Stimulated activated CD8-positive, alpha-beta memory T cell treated with anti-CD3 and anti-CD28 coated beads, Interleukin-4, amount 100 ng/mL, for 4 hours (primary cell): ENCODE measurements at places on chromosomes 11 and 22.

- DNase-seq, result no peak
Measured at GRCh38 chr11:111047374-111047773, 198.2 kb upstream of the POU2AF2 start.

GRCh38 chr11:101008961-101009689 lies 120.5 kb downstream of the PGR start:
- no peak for DNase-seq

GRCh38 chr11:5928811-5929210 lies 13.2 kb upstream of the OR56A3 start:
- DNase-seq, result no peak

GRCh38 chr11:94477624-94478023 lies 16.0 kb downstream of the MRE11 start:
- DNase-seq, result no peak

GRCh38 chr22:47167056-47167455 lies 404.6 kb downstream of the TBC1D22A start:
- DNase-seq, result no peak

GRCh38 chr11:70725278-70725677 lies 326.9 kb downstream of the CTTN start:
- DNase-seq, result no peak

DNA sequence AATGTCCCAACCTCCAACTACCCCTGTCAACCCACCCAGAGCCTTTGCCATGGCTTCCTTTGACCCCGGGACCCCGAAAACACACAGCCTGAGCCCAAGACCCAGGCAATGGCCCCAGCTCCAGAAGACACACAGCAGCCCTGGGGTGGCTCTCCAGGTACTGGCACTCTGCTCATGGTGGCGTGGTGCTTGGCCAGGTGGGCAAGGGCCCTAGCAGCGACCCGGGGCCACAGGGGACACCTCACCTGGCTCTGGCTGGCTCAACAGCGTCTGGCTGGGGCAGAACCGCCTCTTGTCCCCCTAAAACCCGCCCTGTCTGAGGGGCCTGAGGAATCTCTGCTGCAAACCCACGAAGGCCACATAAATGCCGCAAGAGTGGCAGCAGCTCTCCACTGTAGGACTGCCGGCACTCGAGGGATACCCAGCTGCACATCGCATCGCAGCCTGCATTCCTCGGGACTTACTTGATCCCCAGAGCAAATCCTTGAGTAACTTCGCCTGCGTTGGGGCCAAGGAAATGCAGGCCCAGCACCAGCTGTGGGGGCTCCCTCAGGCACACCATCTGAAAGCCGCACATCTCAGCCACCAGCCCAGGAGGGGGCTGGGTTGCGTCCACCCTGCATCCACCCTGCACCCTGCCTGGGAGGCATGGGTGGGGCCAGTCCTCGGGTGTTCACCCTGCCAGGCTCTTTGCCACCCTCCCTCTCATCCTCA lies 23.1 kb upstream of the GNB1L start:
- DNase-seq, result no peak

DNA sequence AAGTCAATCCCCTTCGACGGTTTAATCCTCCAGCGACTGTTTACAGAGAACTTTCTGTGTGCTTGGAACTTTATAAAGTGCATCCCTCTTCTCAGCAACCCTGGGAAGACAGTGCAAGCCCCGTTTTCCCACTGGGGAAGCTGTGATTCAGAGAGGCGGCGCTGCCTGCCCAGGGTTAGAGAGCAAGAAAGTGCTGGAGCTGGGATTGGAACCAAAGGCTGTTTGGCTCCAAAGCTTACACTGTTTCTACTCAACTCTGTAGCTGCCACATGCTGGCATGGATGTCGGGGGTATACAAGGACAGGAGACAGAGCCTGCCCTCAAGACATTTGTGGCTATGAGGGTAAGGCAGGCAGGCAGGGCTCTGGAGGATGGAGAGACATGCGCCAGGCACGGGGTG lies 13.0 kb downstream of the FBLN1 start:
- no peak for DNase-seq

GRCh38 chr11:126968915-126969314 lies 31.7 kb downstream of the KIRREL3 start:
- DNase-seq, result no peak

- DNase-seq, result no peak
Measured at GRCh38 chr11:115769891-115770290, 265.7 kb upstream of the CADM1 start.

DNA sequence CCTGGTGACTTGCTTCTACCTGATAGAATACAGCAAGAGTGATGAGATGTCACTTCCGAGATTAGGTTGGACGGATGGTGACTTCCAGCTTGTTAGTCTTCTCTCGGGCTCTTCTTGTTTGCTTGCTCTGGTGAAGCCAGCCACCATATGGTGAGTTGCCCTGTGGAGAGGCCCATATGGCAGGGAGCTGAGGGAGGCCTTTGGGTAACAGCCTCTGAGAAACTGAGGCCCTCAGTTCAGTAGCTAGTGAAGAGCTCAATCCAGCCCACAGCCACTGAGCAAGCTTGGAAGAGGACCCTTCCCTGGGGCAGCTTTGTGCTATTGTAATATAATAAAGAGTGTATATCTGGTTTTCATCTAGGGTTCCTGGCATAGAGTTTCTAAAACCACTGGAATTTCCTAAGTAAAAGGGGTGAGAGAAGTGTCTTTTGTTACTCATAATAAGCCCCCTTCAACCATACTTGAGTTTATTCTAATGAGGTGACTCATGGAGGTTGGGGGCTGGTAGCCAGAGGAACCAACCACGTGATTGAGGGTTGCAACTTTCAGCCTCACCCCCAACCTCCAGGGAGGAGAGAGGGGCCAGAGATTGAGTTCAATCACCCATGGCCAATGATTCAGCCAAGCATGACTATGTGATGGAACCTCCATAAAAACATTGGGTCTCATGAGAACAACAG lies 8.0 kb upstream of the TPCN2 start:
- DNase-seq, result no peak

DNA sequence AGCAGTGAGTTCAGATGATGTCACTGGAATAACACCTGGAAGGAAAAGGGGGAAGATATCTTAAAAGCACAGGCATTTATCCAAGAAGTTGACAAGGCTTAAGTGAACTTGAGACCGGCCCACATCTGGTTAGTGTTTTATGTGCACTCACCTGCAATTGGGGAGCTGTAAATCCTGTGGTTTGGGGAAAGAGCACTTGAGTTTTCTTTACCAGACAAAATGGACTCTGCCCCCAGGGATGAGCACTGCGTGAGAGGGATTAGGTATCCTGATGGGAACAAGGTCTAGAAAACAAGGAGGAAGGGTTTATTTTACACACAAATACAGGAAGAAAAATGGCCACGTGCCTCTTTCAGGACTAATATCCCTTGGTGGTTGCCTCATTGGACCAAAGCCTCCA lies 15.2 kb downstream of the E2F8 start:
- no peak for DNase-seq

GRCh38 chr11:58922479-58922878 lies 16.8 kb upstream of the GLYATL1 start:
- DNase-seq, result no peak

DNA sequence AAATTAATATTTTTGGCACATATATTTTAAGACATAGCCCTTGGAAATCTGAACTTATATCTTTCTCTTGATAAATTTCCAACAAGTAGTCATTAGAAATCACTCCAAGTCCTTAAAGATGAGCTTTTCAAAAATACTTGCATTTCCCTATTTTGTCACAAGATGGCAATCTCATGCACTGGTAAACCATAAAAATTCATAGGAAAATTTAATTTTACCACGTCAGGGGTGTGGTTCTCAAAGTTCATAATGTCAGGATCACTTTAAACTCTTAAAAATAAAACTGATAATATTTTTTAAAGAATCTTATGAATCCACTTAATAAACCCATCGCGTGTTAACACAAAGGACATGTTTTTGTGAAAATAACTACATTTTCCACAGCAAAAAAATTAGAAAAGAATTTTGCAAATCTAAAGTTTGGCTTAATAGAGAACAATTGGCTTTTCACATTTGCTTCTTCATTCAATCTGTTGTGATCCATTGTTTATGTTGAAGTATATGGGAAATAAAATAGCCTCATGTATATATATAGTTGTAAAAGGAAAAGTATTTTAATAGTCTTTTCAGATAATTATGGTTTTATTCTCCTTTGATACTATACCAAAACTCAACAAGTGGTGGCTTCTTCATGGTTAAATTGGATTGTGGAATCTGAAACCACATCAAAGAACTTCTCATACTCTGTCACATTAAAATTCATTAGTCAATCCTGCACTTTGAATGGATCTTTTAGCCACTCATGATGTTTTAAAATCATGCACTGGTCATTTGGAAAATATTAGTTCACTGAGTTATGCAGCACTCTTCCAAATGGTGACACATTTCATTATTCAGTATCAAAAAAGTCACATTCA lies 169.1 kb downstream of the CADM1 start:
- no peak for DNase-seq

- no peak for DNase-seq
Measured at GRCh38 chr11:16292167-16292859, 64.0 kb downstream of the SOX6 start.

DNA sequence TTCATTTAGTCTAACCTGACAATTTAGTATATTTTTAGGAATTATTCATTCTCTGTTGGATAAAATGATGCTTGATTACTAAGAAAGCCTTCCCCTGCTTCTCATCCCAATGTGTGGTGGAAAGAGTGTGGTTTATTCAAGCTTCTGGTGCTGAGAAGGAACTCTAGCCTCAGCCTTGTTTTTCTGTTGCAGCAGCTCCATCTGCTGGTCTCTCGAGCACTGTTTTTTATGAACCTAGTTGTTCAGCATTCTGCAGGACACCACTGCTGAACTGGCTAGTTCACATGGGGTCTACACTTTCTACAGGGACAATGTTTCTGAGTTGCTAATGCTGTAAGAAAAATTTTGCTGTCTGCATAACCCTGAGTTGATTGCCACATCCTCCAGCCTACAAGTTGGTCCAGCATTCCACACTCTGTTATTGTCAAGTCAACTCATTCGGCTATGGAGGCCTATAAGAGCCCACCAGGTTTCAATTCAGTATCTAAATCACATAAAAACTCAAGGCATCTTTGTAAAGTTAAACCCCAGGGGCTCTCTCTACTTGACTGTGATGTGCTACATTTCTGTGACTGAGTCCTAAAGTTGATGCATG lies 14.3 kb downstream of the OR2AG2 start:
- DNase-seq, result peak; percentile 41

GRCh38 chr11:76674517-76675400 lies 4.2 kb upstream of the LRRC32 start:
- no peak for DNase-seq

- DNase-seq, result no peak
Measured at GRCh38 chr22:32775957-32776356, 25.5 kb upstream of the TIMP3 start.

DNA sequence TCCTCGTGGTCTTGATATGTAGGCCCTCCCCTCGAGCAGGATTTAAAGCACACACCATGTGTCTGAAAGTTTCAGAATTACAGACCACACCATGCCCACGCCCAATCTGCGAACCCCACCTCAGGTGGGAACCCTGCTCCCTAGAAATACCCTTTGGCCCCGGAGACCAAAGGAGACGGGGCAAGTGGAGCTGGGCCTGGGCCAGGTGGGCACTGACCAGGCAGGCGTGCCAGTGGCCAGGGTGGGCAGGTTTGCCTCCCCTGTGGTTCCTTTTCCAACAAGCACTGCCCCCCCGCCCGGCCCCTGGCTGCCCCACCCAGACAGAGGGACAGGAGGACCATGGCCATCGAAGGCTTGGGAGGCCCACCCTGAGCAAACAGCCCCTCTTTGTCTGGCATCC lies 400.4 kb downstream of the TBC1D22A start:
- DNase-seq, result no peak

DNA sequence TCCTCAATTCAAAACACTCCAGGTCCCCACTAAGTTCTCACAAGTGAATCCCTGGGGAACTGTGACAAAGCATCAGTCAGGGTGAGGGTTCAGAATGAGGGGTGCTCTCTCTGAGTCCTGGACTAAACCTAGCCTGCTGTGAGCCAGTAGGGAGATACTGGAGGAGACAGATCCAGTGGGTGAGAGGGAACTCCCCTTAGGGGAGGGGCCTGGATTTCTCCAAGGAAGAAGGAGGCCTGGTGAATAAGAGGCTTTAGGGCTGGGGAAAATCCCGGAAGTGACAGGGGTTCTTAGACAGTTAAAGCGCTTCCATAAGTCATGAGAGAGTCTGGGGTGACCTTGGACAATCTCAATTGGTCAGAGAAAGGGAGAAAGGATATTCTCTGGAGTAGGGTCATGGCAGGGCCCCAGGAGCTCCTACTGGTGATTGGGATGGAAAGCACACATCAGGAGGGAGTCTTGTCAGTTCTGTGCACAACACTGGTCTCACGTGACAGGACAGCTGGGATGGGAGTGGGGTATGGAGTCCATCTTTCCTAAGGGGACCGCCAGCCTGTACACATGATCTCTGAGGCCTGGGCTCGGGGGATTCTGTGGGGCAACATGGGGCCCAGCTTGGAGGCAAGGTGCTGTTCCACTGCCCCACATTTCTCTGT lies 1.5 kb downstream of the TBC1D10A start:
- DNase-seq, result no peak

GRCh38 chr11:19432370-19433061 lies 191.8 kb upstream of the E2F8 start:
- no peak for DNase-seq

- no peak for DNase-seq
Measured at GRCh38 chr22:24094966-24095365, 83.9 kb downstream of the CABIN1 start.

DNA sequence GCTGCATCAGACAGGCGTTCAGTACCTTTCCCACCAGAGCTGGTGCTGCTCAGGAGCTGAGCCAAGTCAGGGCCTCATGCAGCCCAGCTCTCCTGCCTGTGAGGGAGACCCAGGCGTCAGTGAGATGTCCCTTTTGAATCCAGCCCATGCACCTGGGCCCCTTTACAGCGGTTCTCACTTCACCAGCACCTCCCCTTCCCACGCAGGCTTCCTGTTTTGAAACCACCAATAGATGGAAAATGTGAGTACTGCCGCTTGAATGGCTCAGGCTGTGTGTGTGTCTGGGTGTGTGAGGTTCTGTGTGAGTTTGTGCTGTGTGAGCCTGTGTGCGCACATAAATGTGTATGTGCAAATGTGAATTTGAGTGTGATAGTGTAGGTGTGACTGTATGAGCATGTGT lies 88.4 kb downstream of the UBASH3B start:
- peak; percentile 65 for DNase-seq

GRCh38 chr11:64663656-64664055 lies 59.3 kb downstream of the NRXN2 start:
- no peak for DNase-seq
